Airway epithelial cell (primary cell): ENCODE measurements at places on chromosomes 7 and 10. TPM values are rescaled to one million over a fixed set of nuclear protein-coding genes. Genes with fewer than 3 reads are reported as not detected.

SLC26A5 gene
- total RNA-seq: not detected in 2 replicates

HKDC1 gene
- 0.23 and 0.49 TPM in 2 replicates for total RNA-seq

CPA1 gene
- not detected in 2 replicates for total RNA-seq

MMRN2 gene
- 4.8 and 6.8 TPM in 2 replicates for total RNA-seq

ADAMTS14 gene
- total RNA-seq: 0.35 TPM in 1 of 2 replicates, not detected in the other

TEX36 gene
- not detected in 2 replicates for total RNA-seq

CRYGN gene
- not detected in 2 replicates for total RNA-seq

DENND10 gene
- 43.0 and 46.1 TPM in 2 replicates for total RNA-seq

SPDYE2 gene
- total RNA-seq: not detected in 2 replicates

ALOX5 gene
- total RNA-seq: 0.09 and 0.42 TPM in 2 replicates

FAM25C gene
- total RNA-seq: 8.0 and 9.6 TPM in 2 replicates

PON1 gene
- not detected in 2 replicates for total RNA-seq

CCL24 gene
- total RNA-seq: not detected in 2 replicates

SUV39H2 gene
- total RNA-seq: 13.5 and 16.1 TPM in 2 replicates

ZNF853 gene
- 0.70 and 0.99 TPM in 2 replicates for total RNA-seq
